Activated CD4-positive, alpha-beta T cell treated with anti-CD3 and anti-CD28 coated beads for 48 hours (primary cell): ENCODE measurements at places on chromosomes 2 and 18.

GRCh38 chr2:144946263-144946662 lies 426.3 kb upstream of the ZEB2 start:
- no peak for DNase-seq

DNA sequence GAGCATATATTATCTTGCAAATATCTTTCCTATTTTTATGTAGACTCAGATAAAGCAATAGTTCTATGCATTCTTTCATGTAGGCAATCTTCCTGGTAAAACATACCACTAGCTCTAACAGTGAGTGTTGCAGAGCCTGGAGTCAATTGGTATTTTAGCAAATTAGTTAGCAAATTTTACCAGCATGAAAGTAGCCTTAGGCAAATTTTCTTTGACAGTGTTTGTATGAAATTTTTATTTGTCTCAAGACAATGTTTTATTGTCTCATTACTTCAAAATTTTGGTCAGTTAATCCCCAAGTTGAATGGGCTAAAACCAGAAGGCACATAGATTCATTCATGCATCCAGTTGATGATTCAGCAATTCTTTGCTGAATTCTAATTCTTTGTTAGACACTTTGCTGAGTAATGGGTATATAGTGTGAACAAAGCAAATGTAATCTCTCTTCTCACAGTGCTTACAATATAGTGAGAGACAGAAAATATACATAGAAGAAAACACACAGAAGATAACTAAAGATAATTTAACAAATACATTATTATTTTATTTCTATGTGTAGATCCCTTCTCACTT lies 27.1 kb downstream of the SLC38A11 start:
- no peak for DNase-seq

DNA sequence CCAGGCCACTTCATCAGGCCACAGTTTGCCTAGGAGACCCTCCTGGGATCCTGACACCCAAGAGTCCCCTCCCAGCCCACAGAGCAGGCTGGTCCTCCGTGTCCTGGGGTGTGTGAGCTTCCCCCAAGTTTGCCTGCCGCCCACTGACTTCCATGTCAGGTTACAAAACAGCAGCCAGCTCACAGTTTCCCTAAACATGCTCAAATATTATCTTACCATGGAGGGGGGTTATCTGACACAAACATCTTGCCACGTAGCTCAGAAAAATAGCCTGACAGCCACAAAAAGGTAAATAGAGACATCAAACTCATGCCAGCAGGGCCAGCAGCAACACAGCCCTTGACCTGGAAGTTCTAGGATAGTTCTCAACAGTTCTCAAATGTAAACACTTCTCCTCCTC lies 346.5 kb downstream of the TNS1 start:
- no peak for DNase-seq

- no peak for DNase-seq
Measured at GRCh38 chr2:127032621-127033020, 74.3 kb downstream of the BIN1 start.

GRCh38 chr2:174612970-174613369 lies 15.4 kb upstream of the WIPF1 start:
- no peak for DNase-seq

DNA sequence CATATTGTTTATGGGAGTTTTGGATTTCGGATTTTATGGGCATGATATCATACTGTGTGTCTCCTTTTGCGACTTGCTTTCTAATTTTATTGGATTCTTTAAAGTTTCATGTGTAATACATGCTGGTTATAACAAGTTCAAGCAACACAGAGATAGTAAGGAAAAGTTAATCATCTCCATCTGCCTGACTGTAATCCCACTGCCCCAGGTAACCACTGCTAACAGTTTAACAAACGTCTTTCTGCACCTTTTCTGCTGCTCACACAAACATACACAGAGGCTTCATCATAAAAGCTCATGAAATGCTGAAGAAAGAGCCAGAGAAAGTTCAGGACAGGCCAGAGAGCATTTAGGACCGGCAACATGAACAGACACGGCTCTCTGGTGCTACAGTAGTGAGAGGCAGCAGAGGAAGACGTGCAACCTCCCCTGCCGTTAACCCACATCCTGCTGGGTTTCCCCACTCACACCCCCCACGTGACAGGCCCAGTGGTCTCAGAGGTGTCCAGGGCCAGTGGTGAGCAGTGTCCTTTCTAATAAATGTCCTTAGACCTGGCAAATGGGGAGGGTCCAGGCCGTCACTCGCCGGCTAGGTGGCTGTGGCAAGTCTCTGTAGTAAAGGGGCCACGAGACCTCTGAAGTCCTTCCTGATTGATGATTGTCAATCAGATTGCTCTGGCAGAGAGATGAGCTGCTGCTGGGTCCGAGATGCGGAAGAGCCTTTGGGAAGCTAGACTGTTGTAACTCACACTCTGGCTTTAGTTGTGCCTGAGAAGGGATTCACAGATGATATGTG lies 43.0 kb upstream of the SLC1A4 start:
- peak; percentile 69 for DNase-seq

- DNase-seq = no peak
Measured at GRCh38 chr2:15279201-15279876, 281.8 kb downstream of the NBAS start.

- DNase-seq = no peak
Measured at GRCh38 chr18:12238826-12239225, 15.3 kb upstream of the CIDEA start.

- DNase-seq = no peak
Measured at GRCh38 chr2:237941239-237941638, 25.6 kb upstream of the UBE2F start.

- DNase-seq = peak; percentile 61
Measured at GRCh38 chr2:68925295-68925896, 27.3 kb downstream of the GKN2 start.

DNA sequence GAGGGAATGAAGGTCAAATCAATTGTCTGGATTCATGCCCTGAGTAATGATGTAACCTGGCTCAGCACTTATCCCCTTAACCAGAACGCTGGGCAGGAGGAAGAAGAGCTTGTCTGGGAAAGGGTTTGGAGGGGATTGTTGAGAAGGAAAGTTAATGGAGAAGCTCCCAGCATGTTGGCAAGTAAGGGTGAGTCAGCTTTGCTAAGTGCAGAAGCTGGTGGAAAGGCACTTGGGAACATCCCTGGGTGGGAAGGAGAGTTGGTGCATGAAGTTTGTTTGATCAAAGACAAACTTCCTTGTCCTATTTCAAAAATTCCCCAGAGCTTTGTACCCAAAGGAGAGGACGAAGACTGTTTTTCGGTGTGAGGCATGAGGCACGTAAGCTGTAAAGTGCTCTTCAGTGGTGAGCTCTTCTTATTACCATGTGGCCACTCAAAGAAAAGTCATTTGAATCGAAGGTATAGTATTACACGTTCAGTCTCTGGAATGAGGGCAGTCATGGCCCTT lies 17.6 kb upstream of the DAW1 start:
- no peak for DNase-seq

DNA sequence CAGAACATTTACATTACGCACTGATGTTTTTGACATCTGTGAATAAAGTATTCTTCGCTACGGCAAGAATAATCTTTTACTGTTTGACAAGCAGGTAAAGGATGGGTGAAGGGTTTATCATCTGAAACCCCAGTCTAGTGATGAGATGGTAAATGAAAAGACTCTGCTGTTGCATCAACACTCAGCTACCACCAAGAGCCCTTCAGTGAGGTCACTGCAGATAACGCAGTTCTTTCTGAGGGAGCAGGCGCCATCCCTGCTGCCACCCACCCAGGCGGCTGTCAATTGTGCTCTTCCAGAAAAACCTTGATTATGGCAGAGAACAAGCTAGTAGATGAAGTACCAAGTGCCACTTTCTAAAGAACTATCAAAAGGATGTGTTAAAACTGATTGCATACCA lies 58.7 kb downstream of the ABCG8 start:
- no peak for DNase-seq

DNA sequence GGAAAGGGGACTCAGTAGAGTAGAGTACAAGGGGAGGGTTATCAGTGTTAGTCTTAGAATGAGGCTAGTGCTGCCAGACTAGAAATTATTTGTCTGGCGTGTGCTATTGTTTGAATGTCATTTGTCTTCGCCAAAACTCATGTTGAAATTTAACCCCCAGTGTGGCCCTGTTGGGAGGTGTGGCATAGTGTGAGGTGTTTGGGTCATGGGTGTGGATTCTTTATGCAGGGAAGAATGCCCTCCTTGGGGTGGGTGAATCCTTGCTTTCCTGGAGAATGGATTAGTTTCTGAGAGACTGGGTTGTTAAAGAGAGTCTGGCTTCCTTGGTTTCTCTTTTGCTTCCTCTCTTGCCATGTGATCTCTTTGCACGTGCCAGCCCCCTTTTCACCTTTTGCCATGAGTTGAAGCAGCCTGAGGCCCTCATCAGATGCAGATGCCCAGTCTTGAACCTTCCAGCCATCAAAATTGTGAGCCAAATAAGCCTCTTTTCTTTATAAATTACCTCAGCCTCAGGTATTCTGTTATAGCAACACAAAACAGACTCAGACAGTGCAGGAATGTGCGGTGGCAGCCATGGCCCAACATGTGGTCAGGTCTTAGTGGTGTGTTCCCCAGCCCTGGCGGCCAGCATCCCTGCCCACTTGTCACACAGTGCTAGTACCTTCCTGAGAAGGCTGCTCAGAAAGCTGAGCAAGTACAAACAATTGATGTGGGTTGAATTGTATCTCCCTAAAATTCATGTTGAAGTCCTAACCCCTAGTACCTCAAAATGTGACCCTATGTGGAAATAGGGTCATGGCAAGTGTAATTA lies 48.4 kb upstream of the NAB1 start:
- no peak for DNase-seq

DNA sequence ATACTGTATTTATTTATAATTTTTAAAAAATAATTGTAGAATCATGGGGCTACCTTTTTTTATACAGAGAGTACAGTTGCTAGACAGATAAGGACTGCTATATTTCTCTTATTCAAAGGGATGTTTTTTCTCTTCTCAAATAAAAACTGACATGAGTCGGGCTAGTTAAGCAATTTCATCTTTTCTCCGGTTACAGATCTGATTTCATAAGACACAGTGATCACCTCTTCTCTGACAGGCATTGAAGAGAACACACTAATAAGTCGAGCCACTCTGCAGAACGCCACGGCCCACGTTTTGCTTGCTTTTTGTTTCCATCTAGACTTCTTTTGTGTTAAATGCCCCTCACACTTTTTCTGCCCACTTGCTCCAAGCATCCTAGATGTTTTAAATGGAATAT lies 85.4 kb downstream of the HNRNPLL start:
- no peak for DNase-seq

DNA sequence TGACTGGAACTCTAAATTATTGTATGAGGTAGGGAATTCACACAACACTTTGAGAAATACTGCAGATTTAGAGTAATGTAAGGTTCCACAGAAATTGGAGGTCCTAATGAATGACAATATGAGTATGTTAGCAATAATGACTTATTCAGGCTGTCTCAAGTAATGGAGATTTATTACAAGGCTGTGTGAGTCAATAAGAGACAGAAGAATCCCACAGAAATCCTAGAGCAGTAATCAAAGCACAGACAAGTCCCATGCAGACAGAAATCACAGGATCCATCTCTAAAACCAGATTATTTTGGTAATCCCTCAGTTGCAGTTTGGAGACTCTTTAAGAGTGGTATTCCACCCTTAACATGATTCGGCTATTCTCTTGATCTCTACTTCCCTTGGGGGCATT lies 83.6 kb downstream of the FAM161A start:
- no peak for DNase-seq

- DNase-seq = no peak
Measured at GRCh38 chr2:230578106-230578505, 134.5 kb upstream of the CAB39 start.

DNA sequence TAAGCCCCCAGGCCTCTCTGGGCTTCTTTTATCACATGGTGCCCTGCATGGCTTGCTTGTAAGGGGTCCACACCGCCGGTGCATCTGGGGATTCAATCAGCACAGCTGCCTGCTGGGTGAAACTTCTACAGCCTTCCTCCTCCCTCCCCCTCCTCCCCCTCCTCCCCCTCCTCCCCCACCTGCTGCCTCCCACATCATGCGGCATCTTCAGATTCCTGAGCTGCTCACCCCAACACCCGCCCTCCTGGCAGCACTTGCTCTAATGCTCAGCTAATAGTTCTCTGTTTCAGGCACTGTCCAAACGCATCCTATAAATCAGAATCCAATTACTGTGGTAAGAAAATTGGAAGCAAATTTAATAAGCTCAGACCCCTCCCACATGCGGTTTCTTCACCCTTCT lies 150.7 kb downstream of the GALNT14 start:
- DNase-seq = no peak

DNA sequence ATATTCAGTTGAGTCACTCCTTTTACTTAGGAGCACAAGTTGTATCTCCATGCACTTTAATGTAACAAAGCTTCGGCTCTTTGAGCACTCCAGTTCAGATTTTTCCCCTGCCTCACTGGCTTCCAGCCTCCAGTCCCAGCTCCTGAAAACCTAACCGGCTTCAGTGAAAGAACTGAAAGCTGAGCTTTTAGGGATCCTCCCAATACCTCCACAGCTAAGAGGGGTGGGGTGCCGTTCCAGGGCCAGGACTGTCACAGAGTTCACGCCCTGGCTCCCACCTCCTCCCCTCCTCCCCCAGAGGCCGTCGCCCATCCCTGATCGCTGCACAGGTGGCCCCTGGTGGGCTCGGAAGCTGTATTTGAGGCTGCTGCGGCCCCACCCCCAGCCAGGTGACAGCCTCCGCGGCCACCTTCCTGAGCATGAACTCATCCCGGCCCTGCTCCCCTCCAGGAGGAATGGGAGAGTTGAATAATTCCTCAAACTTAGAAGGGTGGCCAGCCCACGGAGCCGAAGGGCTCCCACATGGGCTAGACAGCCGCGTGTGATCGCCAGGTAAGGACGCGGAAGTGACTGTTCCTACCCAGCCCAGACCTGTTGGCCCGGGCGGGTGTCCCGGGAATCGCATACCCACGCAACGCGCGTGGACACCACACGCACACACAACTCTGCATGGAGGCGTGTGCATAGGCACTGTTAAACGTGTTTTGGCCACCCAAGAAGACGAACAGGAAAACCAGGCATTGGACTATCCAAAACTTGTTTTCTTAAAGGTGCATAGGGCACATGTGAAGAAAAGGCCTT lies 1.8 kb downstream of the MYO5B start:
- no peak for DNase-seq

GRCh38 chr2:116117845-116118244 lies 1675.4 kb downstream of the DPP10 start:
- DNase-seq = no peak

GRCh38 chr2:140473851-140474250 lies 1657.0 kb downstream of the LRP1B start:
- no peak for DNase-seq

DNA sequence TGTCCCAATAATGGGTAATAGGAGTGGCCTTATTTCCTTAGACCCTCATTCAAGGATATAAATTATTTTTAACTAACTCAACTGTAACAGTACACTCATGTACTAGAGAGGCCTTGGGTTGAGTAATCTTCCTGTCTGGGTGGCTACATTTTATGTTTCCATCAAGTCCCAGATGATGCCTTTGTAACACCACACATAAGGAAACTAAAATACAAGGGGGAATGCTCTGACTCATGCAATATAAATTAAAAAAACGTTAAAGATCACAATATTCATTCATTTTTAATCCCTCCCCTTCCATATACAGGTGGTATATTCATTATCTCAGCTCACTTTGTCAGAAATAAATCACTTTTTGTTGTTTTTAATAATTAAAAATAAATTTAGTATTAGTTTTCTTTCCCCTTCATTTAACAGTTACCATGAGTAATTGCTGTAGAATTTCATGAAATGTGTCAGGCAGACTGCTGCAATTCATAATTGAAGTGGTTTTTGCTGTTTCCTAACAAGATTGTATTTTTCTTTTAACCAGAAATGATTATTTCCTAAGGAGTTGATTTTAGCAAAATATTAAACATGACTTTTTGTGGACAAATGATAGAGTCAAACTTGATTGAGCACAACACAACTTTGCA lies 1403.6 kb downstream of the SUCLG1 start:
- no peak for DNase-seq

GRCh38 chr2:57434972-57435371 lies 611.6 kb upstream of the VRK2 start:
- DNase-seq = no peak
